Stimulated activated CD4-positive, alpha-beta T cell treated with anti-CD3 and anti-CD28 coated beads, Interleukin-1b, Interleukin-23, amount 100 ng/mL, for 1 hour (primary cell): ENCODE measurements at places on chromosomes 5 and 9.

DNA sequence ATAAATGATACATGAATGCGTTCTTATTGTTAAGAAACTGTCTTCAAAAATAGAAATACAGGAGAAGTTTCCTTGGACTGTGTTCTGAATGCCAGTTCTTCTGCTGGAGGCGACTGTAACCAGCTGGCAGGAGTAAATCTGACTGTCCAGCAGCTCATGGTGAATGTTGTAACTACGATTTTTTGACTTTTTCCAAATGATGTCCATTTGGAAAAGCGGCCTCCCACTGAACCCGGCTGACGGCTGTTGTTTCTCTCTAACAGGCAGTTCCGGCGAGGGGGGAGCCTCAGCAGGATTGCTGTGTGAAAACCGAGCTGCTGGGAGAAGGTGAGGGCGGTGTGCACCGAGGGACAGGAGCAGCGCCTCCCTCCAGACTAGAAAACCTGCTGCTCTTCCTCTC lies 91.9 kb downstream of the EHMT1 start:
- no peak for DNase-seq

DNA sequence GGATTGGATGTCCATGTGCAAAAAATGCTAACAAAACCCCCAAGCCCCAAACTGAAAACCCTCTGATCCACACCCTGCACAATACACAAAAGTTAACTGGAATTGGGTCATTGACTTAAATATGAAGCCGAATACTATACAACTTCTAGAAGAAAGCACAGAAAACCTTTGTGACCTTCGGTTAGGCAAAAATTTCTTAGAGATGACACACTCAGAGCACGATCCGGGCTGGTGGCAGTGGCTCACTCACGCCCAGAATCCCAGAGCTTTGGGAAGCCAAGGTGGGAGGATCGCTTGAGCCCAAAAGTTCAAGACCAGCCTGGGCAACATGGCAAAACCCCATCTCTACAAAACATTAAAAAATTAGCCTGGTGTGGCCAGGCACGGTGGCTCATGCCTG lies 1.8 kb upstream of the DIPK1B start:
- no peak for DNase-seq

- no peak for DNase-seq
Measured at GRCh38 chr9:93173365-93174051, 10.4 kb upstream of the WNK2 start.

DNA sequence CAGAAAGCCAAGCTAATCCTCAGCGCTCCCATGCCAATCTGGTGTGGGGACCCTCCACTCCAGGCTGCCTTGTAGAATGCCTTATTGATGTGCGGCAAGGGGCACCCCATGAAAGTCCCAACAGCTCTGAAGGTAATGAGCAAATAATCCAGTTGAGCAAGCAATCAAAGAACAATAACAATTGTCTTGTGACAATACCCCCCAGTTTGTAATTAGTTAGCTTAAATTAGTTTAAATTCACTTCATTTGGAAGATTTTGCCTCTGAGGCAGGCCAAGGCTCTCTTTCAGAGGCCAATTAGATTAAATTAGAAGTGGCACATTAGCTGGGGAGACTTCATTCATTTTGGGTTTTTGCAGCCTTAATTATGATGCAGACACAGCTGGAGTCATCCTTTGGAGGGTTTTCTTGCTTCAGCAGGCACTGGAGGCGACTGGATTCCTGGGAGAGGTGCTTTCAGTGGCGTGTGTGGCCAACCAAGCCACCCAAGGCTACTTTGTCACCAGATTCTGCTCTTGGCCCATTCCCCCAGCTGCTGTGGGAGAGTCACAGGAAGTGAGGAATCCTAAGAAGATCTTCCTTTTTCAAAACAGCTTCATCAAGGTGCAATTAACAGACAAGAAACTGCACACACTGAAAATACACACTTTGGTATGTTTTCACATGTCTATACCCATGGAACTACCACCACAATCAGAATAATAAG lies 17.9 kb upstream of the FBP1 start:
- DNase-seq, result no peak

DNA sequence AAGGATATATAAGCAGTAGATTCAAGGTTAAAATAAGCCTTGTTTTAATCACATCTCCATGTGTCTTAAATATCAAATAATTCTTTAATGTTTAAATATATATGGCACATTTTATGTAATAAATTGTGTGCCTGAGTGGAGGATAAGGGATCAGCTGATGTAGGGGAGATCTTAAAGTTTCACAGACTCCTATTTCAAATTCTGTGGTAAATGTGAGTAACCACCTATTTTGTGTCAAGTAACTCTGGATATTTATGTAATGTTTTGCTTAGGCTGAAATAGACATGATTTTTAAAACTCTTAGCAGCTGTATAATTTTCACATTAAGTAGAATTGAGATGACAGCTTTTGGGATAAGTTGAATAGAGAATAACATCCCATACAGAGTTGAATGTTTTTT lies 41.3 kb upstream of the ITGA2 start:
- DNase-seq, result no peak

GRCh38 chr5:133372293-133372937 lies 239.9 kb downstream of the FSTL4 start:
- no peak for DNase-seq

DNA sequence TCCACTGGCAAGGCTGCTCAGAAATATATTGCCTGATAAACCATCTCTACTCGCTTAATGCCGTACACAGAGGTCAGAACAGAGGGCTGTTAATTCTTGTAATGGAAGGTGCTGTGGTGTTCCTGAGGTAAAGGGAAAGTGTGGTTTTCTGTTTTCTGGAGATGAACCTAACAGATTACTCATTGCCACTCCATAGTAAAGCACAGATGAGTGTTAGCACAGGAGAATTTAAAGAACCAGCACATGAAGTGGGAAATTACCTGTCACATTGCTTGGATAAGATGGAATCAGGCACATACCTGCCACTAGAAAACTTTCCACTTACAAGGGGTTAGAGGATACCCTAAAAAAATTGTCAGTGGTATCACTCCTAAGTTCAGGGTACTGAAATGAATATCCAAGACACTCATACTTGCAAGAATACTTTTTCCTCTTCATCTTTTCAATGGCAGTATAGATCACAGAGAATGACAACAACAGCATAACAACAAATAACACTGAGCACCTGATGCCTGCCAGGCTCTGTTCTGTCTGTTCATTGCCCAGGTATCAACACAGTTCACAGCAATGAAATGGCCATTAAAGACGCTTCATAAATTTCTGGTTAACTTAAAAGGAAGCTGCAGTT lies 152.9 kb upstream of the GNA14 start:
- no peak for DNase-seq

DNA sequence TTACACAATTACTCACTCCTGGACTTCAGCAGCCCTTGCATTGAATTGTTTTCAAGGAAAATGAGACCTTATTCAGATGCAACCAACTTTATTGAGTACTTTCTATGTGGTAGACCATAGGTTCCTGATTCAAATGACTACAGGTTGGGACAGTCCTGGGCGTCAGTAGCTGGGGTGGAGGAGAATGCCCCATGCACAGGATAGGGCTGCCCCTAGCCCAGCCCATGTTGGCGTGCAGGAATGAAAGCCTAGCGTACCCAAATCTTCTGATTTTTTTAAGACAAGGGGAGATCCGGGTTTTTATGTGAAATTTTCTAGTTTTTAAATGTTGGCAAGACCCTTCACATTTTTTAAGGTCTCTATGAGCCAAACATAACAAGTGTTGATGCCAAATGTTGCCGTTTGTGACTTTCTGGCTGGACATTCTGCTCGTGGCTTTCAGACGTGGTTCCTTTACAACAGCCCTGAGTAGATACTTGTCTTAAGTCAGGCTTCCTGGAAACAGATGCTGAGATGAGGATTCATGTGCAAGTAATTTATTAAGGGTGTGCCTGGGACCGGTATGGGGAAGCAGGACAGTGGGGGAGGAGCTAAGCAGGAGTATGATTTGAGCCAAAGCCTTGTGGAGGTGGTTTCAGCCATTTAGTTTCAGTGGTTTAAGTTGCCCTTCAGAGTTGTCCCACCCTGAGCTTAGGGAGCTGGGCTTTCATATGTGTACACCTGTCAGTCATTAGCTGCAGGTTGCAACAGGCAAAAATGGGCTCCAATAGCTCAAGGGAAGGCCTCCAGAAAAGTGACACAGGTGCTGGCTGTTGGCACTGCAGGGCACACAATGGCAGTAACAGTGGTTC lies 154.1 kb downstream of the NTRK2 start:
- no peak for DNase-seq

DNA sequence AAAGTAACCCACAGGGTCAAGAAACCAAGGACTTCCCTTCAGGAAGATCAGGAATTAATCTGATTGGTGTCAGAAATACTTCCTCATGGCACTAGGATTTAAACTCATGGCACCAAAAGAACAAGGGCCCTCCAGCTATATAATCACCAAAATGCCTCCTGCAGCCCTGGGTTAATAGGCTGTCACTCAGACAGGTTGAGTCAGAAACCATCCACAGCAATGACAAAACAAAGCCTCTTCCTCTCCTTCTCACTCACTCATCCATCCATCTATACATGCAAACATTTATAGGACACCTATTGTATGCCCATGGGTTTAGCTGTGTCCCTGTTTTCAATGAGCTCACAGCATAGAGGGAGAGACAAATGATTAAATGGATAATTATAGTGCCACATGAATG lies 62.5 kb upstream of the SPOCK1 start:
- no peak for DNase-seq

- no peak for DNase-seq
Measured at GRCh38 chr9:97853056-97853843, at the start of gene FOXE1. TSS of gene FOXE1 (plus strand) at chr9:97853226. CDS start at chr9:97853915, 689 bp downstream.

DNA sequence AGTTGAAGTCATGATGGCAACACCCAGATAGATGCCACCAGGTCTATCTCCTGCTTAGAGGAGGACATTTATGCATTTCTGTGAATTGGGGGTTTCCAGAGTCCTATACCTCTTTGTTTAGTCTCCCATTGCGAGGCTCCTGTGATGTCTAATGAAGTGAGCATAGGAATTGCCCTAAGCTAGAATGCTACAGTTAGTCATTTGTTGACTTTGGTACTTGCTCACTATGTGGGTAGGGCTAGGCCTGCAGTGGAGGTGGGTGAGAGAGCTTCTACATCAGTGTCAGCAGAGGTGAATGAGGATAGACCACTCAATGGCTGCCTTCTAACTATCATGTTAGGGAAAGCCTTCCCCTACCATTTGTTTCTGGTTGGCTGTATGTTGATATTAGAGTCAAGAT lies 173.3 kb upstream of the POC5 start:
- no peak for DNase-seq

DNA sequence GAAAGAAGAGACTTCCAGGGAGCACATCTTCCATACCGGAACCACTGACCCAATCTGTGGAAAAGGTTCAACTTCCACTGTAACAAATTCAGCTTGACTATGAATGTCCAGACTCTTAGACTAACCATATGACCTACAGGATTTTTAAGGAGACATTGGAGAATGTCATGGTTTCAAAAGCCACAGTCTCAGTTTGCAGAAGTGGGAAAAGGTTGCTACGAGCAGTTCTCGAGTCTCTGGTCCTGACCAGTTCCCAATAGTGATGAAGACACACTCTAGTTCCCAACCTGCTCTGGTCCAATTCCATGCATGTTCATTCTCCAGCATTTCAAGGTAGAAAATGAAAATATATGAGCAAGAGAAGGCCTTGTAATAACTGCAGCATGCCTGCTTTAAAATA lies 158.0 kb downstream of the MAPKAP1 start:
- DNase-seq, result no peak

DNA sequence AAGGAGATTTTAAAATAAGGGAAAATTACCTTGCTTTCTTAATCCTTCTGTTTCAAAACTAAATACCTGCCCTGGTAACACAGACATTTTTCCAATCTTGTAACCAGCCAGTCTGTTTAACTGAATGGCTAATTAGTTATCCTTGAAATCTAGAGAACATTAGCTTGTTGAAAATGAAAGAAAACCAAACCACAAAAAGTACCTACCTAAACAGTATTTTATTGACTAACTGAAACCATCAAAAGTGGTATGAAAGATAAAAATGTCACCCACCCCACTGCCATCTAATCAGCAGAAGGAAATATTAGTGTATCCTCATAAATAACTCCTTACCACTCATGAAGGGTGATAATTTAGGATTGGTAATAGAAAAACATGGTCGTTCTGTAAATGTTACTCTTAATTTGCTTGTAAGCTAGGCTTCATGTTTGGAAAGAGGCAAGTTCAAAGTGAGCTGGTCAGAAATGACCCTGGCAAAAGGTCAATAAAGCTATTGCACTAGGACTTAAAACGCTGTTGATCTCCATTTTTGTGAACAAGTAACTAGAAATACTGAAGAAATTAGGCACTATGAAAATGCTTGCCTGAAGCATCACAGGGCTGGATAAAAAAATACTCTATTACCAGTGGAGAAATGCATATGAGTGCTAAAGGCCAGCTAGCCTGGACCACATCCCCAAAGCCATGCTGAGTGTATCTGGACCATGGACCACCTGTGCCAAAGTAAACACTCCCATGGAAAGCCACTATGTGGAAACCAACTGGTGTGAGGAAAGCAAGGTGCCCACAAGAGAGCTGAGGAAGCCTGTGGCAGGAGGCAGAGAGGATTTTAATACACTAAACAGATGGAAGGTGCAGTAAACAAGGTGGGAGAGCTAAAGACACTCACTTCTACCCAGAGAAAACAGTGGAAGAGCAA lies 8.4 kb downstream of the SEMA5A start:
- DNase-seq, result no peak

- DNase-seq, result no peak
Measured at GRCh38 chr9:106972082-106972481, 109.1 kb downstream of the ZNF462 start.

- DNase-seq, result no peak
Measured at GRCh38 chr5:117191251-117191650, 616.6 kb upstream of the SEMA6A start.

GRCh38 chr9:37549527-37549926 lies 26.7 kb downstream of the FBXO10 start:
- no peak for DNase-seq

GRCh38 chr5:67051164-67051563 lies 145.4 kb downstream of the CD180 start:
- no peak for DNase-seq

GRCh38 chr9:93081931-93082330 lies 14.1 kb upstream of the CARD19 start:
- DNase-seq, result no peak

DNA sequence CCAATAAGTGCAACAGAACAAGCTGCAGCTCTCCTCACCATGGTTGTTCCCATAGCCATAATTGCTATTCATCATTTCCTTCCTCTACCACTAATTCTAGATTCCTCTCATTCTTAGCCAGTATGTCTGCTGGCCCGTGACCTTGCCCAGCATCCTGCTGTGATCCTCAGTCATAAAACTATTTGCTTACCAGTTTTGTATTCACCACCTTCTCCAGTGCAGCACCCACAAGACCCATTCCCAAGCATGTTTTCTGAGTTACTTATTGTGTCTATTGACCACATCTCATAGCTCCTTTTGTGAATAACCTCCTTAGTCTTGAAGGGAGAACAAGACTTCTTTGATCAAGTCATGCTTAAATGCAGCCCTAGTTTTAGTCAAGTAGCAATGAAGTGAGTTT lies 488.0 kb upstream of the CTNND2 start:
- no peak for DNase-seq
